CD4-positive, alpha-beta T cell treated with Interleukin-12 subunit alpha and Interleukin-12 subunit beta, for 1 hour (primary cell): ENCODE measurements at places on chromosomes 13 and 19.

DNA sequence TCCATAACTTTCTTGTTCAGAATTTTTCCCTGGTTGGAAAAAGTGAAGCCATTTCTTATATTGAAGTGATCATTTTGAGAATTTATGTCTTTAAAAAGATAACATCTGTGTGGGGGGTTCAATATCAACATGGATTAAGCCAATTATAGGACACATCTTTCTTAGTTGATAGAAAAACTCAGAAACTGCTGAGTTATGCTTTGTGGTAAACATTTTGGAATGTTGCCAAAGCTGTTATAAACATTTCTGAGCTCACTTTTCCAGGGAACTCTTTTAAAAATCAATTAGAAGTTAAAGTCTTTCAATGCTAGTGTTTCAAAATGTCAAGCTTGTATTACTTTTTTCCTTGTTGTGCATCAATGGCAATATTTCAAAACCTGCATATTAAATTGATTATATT, 248.8 kb downstream of the DACH1 start:
- DNase-seq, result no peak

GRCh38 chr19:55526216-55527196, 10.4 kb downstream of the SBK2 start:
- DNase-seq, result no peak

DNA sequence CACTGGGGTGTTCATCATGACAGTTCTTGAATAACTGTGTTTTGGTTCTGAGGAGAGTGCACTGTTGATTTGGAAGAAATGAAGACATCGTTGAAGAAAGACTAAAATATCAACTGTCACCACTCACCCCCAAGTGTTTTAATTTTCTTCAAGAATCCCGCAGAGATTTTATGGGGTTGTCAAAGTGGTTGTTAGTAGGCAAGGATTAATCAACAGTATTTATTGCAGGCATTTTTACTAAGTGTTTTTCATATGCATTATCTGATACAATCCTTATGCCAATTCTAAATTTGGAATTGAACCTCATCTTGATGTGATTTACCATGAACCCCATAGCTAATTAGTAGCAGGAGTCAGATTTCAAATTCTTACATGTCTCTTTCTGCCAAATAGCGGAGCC, 63.7 kb upstream of the OBI1 start:
- no peak for DNase-seq

DNA sequence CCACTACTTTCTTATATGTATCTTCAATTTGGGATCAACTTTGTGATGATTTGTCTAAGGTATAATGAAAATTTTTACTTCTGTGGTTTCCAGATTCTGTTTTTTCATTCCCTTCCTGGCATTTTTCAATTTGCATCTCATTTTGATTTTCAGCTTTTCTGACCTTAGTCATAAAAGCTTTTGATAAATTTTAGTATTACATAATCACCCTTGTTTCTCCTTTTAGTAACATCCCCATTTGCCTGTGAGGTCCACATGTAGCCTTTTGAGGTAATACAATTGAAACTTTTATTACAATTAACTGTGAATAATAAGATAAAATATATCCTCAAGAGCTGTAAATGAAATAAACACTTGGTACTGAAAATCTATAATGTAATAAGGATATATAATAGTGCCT, 31.2 kb downstream of the LACC1 start:
- DNase-seq, result no peak
